Mesothelial cell of epicardium (in vitro differentiated cells): ENCODE measurements at places on chromosomes 3 and 15.
A peak's percentile ranks its signal among the peaks of the same experiment; 100 is the strongest.

DNA sequence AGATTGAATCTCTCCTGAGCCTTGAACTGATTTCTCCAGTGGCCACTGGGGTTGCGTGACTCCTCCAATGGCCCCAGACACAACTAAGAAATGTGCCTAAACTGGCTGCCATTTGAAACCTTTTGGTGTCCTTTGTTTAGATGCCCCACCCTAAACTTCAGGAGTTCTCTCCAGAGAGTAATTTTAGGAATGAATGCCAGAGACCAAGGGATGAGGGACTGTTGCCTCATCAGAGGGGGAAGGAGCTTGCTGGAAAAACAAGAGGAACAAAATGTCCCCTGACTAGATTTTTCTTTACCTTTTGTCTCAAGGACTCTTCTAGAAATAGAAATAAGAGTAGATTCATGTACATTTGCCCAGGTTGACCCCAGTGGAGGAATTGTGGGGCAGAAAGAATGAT is 8.1 kb upstream of the ADPRH start:
- H3K36me3 ChIP-seq = no peaks in the 10 kb centered on the region
- no peak for DNase-seq
- no peaks in the 10 kb centered on the region for H3K4me1 ChIP-seq
- no peak overlapping the region for H3K4me3 ChIP-seq
- no peak overlapping the region for H3K27ac ChIP-seq

GRCh38 chr3:3170998-3171397 is 8.5 kb downstream of the CRBN start:
- H3K36me3 ChIP-seq = peaks cover 29% of the 10 kb centered on the region
- H3K4me3 ChIP-seq = no peak overlapping the region
- H3K27me3 ChIP-seq = no peaks in the 10 kb centered on the region
- no peak for DNase-seq
- no peak overlapping the region for H3K27ac ChIP-seq
- no peaks in the 10 kb centered on the region for H3K4me1 ChIP-seq

- peaks cover 8% of the 10 kb centered on the region for H3K4me1 ChIP-seq
- H3K4me3 ChIP-seq = no peak overlapping the region
- DNase-seq = peak; percentile 68
- peaks cover 2% of the 10 kb centered on the region for H3K27me3 ChIP-seq
- no peaks in the 10 kb centered on the region for H3K36me3 ChIP-seq
- peak overlapping the region; percentile 30 for H3K27ac ChIP-seq
Observed at GRCh38 chr3:149808209-149808829, 4.7 kb upstream of the RNF13 start.

DNA sequence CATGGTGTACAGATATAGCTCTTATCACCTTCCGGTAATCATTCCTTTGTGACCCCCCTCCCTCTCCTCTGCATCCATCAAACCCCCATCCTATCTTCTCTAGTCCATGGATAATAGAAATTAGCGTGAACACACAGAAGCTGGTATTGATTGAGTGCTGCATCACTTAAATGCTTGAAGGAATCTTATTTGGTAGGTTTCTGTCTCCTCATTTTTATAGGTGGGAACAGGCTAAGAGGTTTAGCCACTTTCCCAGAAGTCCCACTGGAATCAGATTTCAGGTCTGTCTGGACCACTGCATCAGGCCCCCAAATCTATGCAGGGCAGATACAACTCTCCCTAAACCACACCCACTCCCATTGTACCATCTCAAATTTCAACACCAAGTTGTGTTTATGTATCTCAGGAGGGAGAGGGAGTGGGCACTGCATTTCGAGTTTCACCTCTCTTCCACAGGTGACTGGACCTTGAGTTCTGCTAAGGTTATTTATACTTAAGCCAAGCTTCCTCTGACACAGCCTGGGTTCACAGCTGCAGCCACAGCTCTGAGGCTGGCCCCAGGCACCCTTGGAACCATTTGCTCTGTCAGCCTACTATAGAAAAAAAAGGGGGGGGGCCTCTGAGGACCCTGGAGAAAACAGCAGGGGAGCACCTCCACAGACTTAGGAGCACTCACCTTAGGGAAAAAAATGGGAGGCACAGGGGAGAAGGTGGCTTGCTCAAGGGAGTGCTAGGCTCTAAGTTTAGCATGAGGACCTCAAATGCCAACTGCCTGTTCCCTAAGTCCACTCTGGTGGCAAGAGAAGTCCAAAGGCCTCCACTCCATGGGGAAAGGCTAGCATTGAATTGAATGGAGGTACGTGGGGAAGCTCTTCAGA is 2.1 kb upstream of the NMB start:
- peak overlapping the region; percentile 33 for H3K27ac ChIP-seq
- H3K27me3 ChIP-seq = peaks cover 5% of the 10 kb centered on the region
- H3K4me1 ChIP-seq = peaks cover 12% of the 10 kb centered on the region
- peaks cover 8% of the 10 kb centered on the region for H3K36me3 ChIP-seq

GRCh38 chr3:121758727-121759450 is 9.3 kb upstream of the GOLGB1 start:
- no peak overlapping the region for H3K4me3 ChIP-seq
- no peak overlapping the region for H3K27ac ChIP-seq
- H3K27me3 ChIP-seq = peaks cover 45% of the 10 kb centered on the region
- no peaks in the 10 kb centered on the region for H3K36me3 ChIP-seq
- no peak for DNase-seq
- no peaks in the 10 kb centered on the region for H3K4me1 ChIP-seq

- no peak for DNase-seq
- H3K4me1 ChIP-seq = peaks cover 36% of the 10 kb centered on the region
- no peaks in the 10 kb centered on the region for H3K36me3 ChIP-seq
- no peaks in the 10 kb centered on the region for H3K27me3 ChIP-seq
Observed at GRCh38 chr3:108106031-108106430, 15.2 kb upstream of the CD47 start.

- H3K36me3 ChIP-seq = peaks cover 9% of the 10 kb centered on the region
- peak overlapping the region; percentile 28 for H3K27ac ChIP-seq
- H3K4me3 ChIP-seq = peak overlapping the region; percentile 80
- no peaks in the 10 kb centered on the region for H3K27me3 ChIP-seq
- H3K4me1 ChIP-seq = peaks cover 52% of the 10 kb centered on the region
- no peak for DNase-seq
Observed at GRCh38 chr3:159766563-159767185, 222.0 kb upstream of the IL12A start.

DNA sequence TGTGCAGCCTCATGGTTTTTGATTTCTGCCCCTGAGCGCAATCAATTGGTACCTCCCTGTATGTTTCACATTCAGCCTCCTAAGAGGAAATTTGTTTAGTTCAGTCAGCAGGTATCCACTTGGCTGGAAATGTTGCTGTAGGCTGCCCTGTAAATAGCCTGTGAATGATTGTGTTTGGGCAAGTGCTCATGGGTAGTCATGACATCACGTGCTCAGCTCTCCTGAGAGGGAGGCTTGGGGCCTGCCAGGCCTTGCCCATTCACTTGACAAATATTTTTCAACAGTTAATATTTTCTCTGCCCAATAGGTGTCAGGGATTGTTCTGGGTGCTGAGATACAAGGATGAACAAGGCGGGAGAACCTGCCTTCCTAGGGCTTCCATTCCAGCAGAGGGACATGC is 13.3 kb downstream of the HRH1 start:
- H3K4me1 ChIP-seq = no peaks in the 10 kb centered on the region
- no peak for DNase-seq
- no peak overlapping the region for H3K4me3 ChIP-seq
- H3K27me3 ChIP-seq = peaks cover 37% of the 10 kb centered on the region
- H3K36me3 ChIP-seq = no peaks in the 10 kb centered on the region

DNA sequence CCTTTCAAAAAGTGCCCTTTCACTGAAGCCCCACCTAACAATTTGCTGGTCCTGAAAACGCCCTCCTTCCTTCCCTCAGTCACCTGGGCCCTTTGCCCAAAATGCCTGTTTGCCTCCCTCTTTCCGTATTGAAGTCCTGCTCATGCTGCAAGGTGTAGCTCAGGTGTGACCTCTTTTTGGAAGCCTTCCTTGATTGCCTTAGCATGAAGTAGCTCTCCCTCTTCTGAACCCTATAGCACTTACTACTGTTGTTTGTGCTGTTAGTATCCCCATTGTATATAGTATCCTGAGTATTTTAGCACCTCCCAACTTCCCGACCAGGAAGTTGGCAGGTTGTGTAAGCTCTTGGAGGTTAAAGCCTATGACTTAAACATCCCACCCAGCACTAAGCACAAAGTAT is 1.7 kb downstream of the PLS1 start:
- no peaks in the 10 kb centered on the region for H3K27me3 ChIP-seq
- peaks cover 18% of the 10 kb centered on the region for H3K4me1 ChIP-seq
- H3K36me3 ChIP-seq = no peaks in the 10 kb centered on the region
- no peak overlapping the region for H3K4me3 ChIP-seq
- H3K27ac ChIP-seq = no peak overlapping the region

- no peak for DNase-seq
- H3K27me3 ChIP-seq = no peaks in the 10 kb centered on the region
- H3K4me1 ChIP-seq = peaks cover 69% of the 10 kb centered on the region
- H3K27ac ChIP-seq = peak overlapping the region; percentile 95
- peaks cover 12% of the 10 kb centered on the region for H3K36me3 ChIP-seq
Observed at GRCh38 chr3:120418866-120419490, 31.8 kb downstream of the FSTL1 start.

- H3K27me3 ChIP-seq = no peaks in the 10 kb centered on the region
- no peak for DNase-seq
- no peaks in the 10 kb centered on the region for H3K4me1 ChIP-seq
- H3K4me3 ChIP-seq = no peak overlapping the region
- no peaks in the 10 kb centered on the region for H3K36me3 ChIP-seq
Observed at GRCh38 chr15:47484059-47484458, 233.2 kb upstream of the SEMA6D start.

DNA sequence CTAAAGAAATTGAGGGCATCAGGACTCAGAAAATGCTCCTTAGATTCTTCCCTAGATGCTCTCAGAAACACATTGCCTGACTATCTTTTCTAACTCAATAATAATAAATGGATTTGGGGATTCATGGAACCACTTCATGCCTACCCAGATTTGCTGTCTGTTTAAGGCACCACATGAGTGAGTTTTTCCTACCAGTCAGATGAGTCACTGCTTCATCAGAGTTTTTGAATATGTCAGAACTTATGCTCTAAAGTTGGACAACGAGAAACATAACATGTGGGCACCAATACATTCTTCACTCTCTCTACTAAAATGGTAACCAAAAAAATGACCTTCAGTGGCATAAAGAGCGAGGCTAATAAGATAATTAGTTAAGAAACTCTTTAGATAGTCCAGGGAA is 1135.1 kb downstream of the TUSC7 start:
- no peak overlapping the region for H3K4me3 ChIP-seq
- peaks cover 22% of the 10 kb centered on the region for H3K27me3 ChIP-seq
- no peak for DNase-seq

DNA sequence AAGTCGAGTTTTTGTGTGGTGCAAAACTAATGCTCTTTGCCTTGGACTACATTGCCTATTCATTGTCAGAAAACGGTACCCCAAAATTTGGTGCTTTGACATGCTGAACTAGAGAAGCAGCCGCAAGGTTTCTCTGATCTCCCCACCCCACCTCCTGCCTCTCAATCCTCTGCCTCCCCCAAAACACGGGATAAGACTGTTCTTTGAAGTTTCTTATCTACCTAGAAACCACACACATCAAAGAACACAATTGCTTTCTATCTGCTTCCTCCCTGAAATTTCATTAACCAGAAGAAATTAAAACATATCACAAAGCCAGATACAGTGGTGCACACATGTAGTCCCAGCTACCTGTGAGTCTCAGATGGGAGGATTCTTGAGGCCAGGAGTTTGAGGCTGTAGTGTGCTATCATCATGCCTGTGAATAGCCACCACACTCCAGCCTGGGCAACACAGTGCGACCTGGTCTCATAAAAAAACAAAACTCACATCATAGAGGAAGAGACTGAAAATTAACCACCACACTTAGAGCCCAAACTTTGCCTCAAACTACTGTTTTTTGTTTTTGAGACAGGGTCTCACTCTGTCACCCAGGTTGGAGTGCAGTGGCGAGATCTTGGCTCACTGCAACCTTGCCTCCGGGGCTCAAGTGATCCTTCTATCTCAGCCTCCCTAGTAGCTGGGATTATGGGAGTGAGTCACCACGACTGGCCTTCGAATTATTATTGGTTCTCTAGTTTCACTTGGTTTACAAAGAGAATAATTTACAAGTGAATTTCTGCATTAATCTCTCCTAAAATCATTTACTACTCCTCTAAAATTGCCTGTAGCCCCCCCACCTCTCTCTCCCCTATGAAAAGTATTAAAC is 2.7 kb upstream of the PCNP start:
- no peak overlapping the region for H3K27ac ChIP-seq
- peaks cover 21% of the 10 kb centered on the region for H3K4me1 ChIP-seq
- H3K4me3 ChIP-seq = no peak overlapping the region
- H3K27me3 ChIP-seq = no peaks in the 10 kb centered on the region

DNA sequence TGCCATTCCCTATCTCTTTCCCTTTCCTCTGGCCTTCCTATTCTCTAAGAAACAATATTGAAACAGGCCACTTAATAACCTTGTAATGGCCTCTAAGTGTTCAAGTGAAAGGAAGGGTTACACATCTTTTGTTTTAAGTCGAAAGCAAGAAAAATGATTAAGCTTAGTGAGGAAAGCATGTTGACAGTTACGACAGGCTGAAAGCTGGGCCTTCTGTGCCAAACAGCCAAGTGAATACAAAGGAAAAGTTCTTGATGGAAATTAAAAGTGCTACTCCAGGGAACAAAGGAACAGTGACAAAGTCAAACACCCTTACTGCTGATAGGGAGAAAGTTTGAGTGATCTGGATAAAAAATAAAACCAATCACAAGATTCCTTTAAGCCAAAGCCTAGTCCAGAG is 54.2 kb downstream of the SENP2 start:
- H3K27me3 ChIP-seq = no peaks in the 10 kb centered on the region
- H3K36me3 ChIP-seq = peaks cover 12% of the 10 kb centered on the region
- H3K4me3 ChIP-seq = no peak overlapping the region
- peak overlapping the region; percentile 23 for H3K27ac ChIP-seq
- no peaks in the 10 kb centered on the region for H3K4me1 ChIP-seq

DNA sequence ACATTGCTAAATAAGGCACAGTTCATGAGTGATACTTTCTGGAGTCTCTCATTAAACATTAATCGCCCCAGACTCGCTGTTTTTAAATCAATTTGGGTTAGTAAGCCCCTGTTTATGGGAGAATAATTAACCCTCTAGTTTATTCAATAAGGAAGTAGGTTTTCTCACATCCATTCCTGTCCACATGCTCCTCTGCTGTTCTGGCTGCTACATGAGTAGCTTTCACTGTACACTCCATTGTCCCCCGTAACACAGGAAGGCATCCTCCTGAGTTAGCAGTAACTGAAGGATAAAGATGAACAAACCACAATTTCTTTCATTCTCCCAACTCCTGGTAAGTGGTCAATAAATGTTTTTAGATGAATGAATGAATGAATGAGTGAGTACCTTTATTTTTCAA is 378.5 kb downstream of the DIPK2A start:
- H3K4me1 ChIP-seq = peaks cover 5% of the 10 kb centered on the region
- no peak overlapping the region for H3K27ac ChIP-seq
- no peak overlapping the region for H3K4me3 ChIP-seq
- H3K27me3 ChIP-seq = no peaks in the 10 kb centered on the region

DNA sequence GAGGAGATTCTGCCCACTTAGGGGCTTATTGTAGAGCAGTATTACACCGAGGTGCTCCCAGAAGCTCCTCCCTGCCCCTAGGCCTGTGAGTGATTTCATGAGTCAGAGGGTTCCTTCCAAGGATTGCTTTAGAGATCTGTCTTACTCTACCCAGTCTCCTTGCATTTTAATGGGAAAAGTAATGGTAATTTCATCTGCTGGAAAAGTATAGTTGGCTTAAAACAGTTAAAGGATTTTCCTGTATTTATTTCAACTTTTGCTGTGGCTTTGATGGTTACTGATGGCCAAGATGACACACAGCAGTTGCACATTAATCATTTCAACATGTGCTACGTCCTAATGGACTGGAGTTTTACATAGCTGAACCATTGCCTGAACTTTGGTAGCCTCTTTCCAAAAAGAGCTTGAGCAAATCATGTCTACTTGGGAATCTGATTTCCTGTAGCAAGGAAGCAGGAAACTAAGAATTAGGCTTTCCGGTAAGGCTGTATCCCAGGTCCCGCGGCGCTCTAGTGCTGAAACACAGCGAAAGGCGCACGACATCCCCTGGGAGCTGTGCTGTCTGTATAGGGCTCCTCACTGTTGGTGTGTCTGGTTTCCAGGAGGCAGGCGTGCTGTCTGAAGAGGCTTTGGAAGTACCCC is 9.2 kb upstream of the PGPEP1L start:
- H3K4me3 ChIP-seq = no peak overlapping the region
- peaks cover 8% of the 10 kb centered on the region for H3K4me1 ChIP-seq
- H3K36me3 ChIP-seq = no peaks in the 10 kb centered on the region
